ENCODE measurements at places on chromosomes 1 and 21. TPM values are rescaled to one million over a fixed set of nuclear protein-coding genes. Genes with fewer than 3 reads are reported as not detected.

EDARADD gene
- polyA plus RNA-seq: not detected

NFASC gene
- 1.7 TPM for polyA plus RNA-seq

LGALS8 gene
- polyA plus RNA-seq: 82.4 TPM

OTUD7B gene
- polyA plus RNA-seq: 11.5 TPM

TCP10L gene
- 0.19 TPM for polyA plus RNA-seq

CNR2 gene
- polyA plus RNA-seq: not detected

SH2D1B gene
- not detected for polyA plus RNA-seq

OR10X1 gene
- not detected for polyA plus RNA-seq
